ENCODE measurements at places on chromosomes 3 and 15. TPM values are rescaled to one million over a fixed set of nuclear protein-coding genes. Genes with fewer than 3 reads are reported as not detected.

The SEMA3G gene
- total RNA-seq = 0.06 TPM

The CHRNA5 gene
- 1.2 TPM for total RNA-seq

The CDHR4 gene
- total RNA-seq = not detected

The SLC12A1 gene
- total RNA-seq = not detected

The JMJD7 gene
- total RNA-seq = 54.3 TPM

The CSPG4 gene
- total RNA-seq = not detected

The GALK2 gene
- total RNA-seq = 27.2 TPM

The STIMATE gene
- 38.5 TPM for total RNA-seq

The GUCA1C gene
- not detected for total RNA-seq

- no peak overlapping the region for H3K4me3 ChIP-seq
- no peaks in the 10 kb centered on the region for H3K36me3 ChIP-seq
- peaks cover 6% of the 10 kb centered on the region for H3K4me1 ChIP-seq
- H3K27ac ChIP-seq = no peak overlapping the region
Measured at GRCh38 chr3:123332124-123332641, 116.7 kb downstream of the ADCY5 start.

The SGO1 gene
- 34.5 TPM for total RNA-seq

DNA sequence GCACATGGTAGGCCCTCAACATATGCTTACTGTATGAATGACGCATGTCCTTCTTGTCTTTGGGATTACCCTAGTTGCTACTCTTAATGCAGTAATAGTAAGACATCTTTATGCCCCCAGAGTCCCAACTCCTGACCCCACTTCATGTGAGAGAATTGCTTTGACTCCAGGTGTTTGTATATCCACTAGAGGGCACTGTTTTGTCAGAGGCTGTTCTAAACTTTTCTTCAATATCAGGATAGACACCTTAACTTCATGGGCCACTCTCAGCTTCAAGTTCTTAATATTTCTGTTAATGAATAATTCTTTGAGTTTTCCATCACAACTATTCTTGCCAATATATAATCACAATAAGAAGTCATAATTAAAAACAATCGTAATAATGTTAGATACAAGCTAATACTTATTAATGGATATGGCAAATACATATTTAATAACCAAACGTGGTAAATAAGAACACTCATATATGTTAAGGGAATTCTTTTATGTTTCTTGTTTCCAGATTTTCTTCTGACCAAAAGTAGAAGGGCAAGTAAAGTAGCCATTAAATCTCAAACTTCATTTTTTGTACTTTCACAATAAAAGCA lies 337.2 kb upstream of the DNAJC19 start:
- no peaks in the 10 kb centered on the region for H3K36me3 ChIP-seq
- no peaks in the 10 kb centered on the region for H3K27me3 ChIP-seq
- no peak overlapping the region for H3K4me3 ChIP-seq
- H3K4me1 ChIP-seq = no peaks in the 10 kb centered on the region
- DNase-seq = no peak

The ABHD14A gene
- total RNA-seq = 15.9 TPM

The RBPMS2 gene
- total RNA-seq = not detected

DNA sequence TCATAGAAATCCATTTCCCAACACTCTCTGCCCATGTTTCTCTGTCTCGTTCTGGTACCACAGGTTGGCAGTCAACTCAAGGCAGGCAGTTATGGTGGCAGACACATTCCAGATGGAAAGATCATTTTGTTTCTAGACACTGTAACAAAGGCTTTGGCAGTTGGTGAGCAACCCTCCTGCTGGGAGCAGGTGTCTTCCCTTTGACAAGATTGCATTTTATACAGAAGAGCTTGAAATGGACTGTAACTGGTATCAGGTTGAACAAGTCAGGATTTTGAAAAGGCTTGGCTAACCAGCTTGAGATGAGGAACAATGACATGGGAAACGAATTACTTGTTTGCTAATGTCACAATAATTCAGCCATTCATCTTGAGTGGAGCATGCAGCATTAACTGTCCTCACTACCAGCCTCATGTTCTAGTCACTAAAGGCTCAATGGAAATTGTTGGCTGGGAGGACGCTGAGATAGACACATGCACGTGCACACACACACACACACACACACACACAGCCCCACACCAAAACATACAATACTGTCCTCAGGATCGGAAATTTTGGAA lies 170.0 kb downstream of the SEMA6D start:
- DNase-seq = no peak
- no peaks in the 10 kb centered on the region for H3K27me3 ChIP-seq
- H3K27ac ChIP-seq = no peak overlapping the region
- H3K4me1 ChIP-seq = no peaks in the 10 kb centered on the region
- no peak overlapping the region for H3K4me3 ChIP-seq
- H3K36me3 ChIP-seq = no peaks in the 10 kb centered on the region

DNA sequence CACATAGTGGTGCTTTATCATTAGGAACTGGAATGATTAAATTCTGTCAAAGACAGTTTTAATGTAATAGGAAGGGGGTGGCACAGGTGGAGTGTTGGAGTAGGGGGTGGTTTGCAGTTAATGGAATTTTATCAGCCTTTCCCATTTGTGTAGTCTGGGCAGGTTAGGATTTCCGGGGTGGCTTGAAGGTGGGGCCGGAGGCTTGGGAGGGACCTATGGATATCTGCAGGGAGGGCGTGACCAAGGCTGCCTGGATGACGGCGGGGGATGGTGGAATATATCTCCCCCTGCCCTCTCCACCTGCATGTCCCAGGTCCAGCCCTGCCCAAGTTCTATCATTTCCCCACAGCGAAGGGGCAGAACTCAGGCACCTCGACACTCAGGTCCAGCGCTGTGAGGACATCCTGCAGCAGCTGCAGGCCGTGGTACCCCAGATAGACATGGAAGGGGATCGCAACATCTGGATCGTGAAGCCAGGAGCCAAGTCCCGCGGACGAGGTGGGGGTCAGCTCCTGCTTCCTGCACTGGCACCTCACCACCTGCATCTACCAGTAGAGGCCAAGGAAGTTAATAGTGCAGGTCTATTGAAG lies 15.5 kb downstream of the TTLL3 start:
- DNase-seq = no peak
- no peak overlapping the region for H3K4me3 ChIP-seq
- no peaks in the 10 kb centered on the region for H3K27me3 ChIP-seq

- no peak for DNase-seq
- H3K4me3 ChIP-seq = no peak overlapping the region
- H3K36me3 ChIP-seq = peaks cover 54% of the 10 kb centered on the region
- H3K27ac ChIP-seq = no peak overlapping the region
Measured at GRCh38 chr3:197520311-197521276, 35.2 kb downstream of the BDH1 start.

The SOX14 gene
- total RNA-seq = not detected

GRCh38 chr15:92452143-92452542 lies 58.5 kb downstream of the ST8SIA2 start:
- H3K27ac ChIP-seq = no peak overlapping the region
- H3K4me3 ChIP-seq = no peak overlapping the region
- H3K4me1 ChIP-seq = no peaks in the 10 kb centered on the region
- no peaks in the 10 kb centered on the region for H3K36me3 ChIP-seq
- H3K27me3 ChIP-seq = peaks cover 8% of the 10 kb centered on the region

The HES1 gene
- not detected for total RNA-seq

- H3K4me1 ChIP-seq = peaks cover 49% of the 10 kb centered on the region
- peak overlapping the region; percentile 88 for H3K27ac ChIP-seq
- peak; percentile 75 for DNase-seq
- no peaks in the 10 kb centered on the region for H3K27me3 ChIP-seq
Measured at GRCh38 chr15:66387163-66388042, 691 bp downstream of the MAP2K1 start.

The CPA3 gene
- not detected for total RNA-seq

The CHRNA7 gene
- total RNA-seq = 0.43 TPM

The CHDH gene
- total RNA-seq = 0.17 TPM

- H3K4me3 ChIP-seq = peak overlapping the region; percentile 79
- no peaks in the 10 kb centered on the region for H3K36me3 ChIP-seq
- H3K4me1 ChIP-seq = peaks cover 5% of the 10 kb centered on the region
Measured at GRCh38 chr15:96889734-96890480, 559.4 kb downstream of the NR2F2 start.

- no peaks in the 10 kb centered on the region for H3K4me1 ChIP-seq
- no peak for DNase-seq
- H3K4me3 ChIP-seq = no peak overlapping the region
- no peak overlapping the region for H3K27ac ChIP-seq
- no peaks in the 10 kb centered on the region for H3K27me3 ChIP-seq
Measured at GRCh38 chr3:134201201-134202130, 49.2 kb downstream of the RYK start.

The UBA7 gene
- 299 TPM for total RNA-seq

GRCh38 chr3:187999821-188000220 lies 154.1 kb upstream of the LPP start:
- H3K27me3 ChIP-seq = no peaks in the 10 kb centered on the region
- H3K27ac ChIP-seq = peak overlapping the region; percentile 94
- peak; percentile 47 for DNase-seq
- H3K36me3 ChIP-seq = peaks cover 32% of the 10 kb centered on the region
- peak overlapping the region; percentile 77 for H3K4me3 ChIP-seq

DNA sequence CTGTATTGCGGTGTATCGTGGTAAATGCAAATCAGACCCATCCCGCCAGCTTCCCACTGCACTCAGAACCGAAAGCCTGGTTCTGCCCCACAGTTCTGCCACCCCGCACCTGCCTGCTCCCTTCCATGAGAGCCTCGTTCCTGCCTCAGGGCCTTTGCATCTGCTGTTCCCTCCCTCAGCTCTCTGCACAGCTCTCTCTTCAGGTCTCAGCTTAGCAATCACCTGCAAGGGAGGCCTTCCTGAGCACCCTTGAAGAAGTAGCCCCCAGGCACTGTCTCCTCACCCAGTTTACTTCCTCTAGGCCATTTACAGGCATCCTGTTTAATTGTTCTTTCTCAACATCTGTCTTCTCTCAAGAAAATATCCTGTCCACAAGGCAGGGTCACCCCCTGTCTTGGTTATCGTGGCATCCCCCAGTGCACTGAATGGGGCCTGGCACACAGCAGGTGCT lies 13.3 kb upstream of the IQSEC1 start:
- H3K27me3 ChIP-seq = no peaks in the 10 kb centered on the region
- H3K36me3 ChIP-seq = no peaks in the 10 kb centered on the region
- DNase-seq = no peak
- no peak overlapping the region for H3K4me3 ChIP-seq
- H3K27ac ChIP-seq = peak overlapping the region; percentile 43

- H3K27me3 ChIP-seq = no peaks in the 10 kb centered on the region
- DNase-seq = no peak
- no peaks in the 10 kb centered on the region for H3K4me1 ChIP-seq
- peaks cover 29% of the 10 kb centered on the region for H3K36me3 ChIP-seq
Measured at GRCh38 chr3:197858598-197858997, 67.5 kb downstream of the LRCH3 start.

The SYNPR gene
- total RNA-seq = not detected

The FEZF2 gene
- not detected for total RNA-seq

GRCh38 chr3:132787616-132788300 lies 65.5 kb upstream of the NPHP3 start:
- no peak overlapping the region for H3K4me3 ChIP-seq
- H3K4me1 ChIP-seq = no peaks in the 10 kb centered on the region
- no peak for DNase-seq
- no peak overlapping the region for H3K27ac ChIP-seq
- H3K36me3 ChIP-seq = no peaks in the 10 kb centered on the region

DNA sequence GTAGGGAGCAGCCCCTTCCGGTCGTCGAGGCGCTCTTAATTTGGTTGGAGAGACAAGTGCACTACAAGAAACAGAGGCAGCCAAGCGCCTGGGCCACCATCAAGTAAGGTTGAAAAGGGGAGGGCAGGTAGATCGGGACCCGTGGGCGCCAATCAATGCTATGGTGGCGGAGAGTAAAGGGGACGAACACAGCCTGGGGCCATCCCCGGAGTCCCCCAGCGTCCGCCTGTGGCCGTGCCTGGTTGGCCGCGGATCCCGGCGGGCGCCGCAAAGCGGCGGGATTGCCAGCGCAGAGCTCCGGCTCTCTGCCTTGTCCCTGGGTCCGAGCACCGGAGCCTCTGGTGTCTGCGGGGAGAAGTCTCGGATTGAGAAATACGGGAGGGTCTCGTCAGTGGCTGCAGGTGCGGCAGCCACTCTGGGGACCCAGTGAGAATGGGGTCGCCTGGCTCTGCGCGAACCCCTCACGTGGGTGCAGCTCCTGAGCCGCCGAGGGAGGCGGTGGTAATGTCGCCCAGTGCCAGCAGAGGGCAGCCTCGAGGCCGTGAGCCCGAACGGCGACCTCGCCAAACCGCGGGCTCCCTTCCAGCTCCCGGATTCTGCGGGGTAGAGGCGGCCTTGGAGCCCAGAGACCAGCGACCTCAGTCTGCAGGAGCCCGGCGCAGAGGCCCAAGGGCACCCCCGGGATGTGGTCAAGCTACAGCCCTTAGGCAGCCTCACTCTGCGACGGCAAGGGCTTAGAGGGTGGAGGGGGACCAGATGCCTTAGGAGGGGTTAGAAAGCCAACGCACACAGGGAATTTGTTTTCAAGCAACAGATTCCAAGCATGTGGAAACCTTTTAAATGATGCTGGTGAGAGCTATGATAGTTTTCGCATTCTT lies 10.8 kb downstream of the FOXL2 start:
- peaks cover 75% of the 10 kb centered on the region for H3K27me3 ChIP-seq
- no peaks in the 10 kb centered on the region for H3K36me3 ChIP-seq
- DNase-seq = peak; percentile 83
- H3K4me1 ChIP-seq = peaks cover 20% of the 10 kb centered on the region
- peak overlapping the region; percentile 72 for H3K4me3 ChIP-seq

- no peak overlapping the region for H3K4me3 ChIP-seq
- H3K27me3 ChIP-seq = peaks cover 2% of the 10 kb centered on the region
- H3K27ac ChIP-seq = no peak overlapping the region
- H3K4me1 ChIP-seq = no peaks in the 10 kb centered on the region
- no peaks in the 10 kb centered on the region for H3K36me3 ChIP-seq
- no peak for DNase-seq
Measured at GRCh38 chr3:159964166-159964973, 24.3 kb upstream of the IL12A start.

The C3orf85 gene
- total RNA-seq = not detected

The CADPS gene
- not detected for total RNA-seq

The ETV5 gene
- 2.0 TPM for total RNA-seq

The NR2F2 gene
- not detected for total RNA-seq

The WWTR1 gene
- 0.79 TPM for total RNA-seq

DNA sequence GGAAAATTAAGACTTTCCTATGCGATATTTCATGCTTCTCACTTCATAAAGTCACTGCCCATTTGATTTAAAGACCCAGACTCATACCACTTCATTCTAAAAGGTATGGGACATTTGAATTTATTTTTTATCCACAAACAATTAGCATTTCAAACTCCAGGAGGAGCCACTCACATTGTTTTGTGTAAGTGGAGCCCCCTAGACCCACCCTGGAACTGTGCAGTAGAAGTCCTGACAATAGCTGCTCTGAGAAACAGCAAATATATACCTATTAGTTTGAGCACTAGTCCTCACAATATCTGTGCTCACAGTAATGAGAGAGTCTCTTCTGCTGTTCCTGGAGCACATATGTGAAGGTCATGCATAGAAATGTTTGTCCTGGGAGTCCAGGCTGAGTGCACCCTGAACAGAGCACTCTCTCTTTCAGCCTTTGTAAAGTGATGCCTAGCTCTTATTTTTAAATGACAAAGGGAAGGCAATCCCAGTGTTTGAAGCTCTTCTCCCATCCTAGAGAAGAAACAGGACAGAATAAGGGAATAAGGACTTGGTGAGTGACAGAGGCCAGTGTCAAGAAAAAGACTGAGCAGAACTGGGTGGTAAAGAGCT lies 127.5 kb upstream of the STRIT1 start:
- H3K27ac ChIP-seq = no peak overlapping the region
- no peaks in the 10 kb centered on the region for H3K4me1 ChIP-seq
- H3K4me3 ChIP-seq = no peak overlapping the region
- DNase-seq = no peak
- H3K27me3 ChIP-seq = peaks cover 5% of the 10 kb centered on the region

The DTX3L gene
- total RNA-seq = 116 TPM

- no peak for DNase-seq
- no peaks in the 10 kb centered on the region for H3K36me3 ChIP-seq
- H3K27ac ChIP-seq = no peak overlapping the region
Measured at GRCh38 chr3:5473471-5473870, 286.0 kb downstream of the EDEM1 start.

The PRSS50 gene
- total RNA-seq = not detected
